ENCODE measurements at places on chromosomes 7 and 10.

DNA sequence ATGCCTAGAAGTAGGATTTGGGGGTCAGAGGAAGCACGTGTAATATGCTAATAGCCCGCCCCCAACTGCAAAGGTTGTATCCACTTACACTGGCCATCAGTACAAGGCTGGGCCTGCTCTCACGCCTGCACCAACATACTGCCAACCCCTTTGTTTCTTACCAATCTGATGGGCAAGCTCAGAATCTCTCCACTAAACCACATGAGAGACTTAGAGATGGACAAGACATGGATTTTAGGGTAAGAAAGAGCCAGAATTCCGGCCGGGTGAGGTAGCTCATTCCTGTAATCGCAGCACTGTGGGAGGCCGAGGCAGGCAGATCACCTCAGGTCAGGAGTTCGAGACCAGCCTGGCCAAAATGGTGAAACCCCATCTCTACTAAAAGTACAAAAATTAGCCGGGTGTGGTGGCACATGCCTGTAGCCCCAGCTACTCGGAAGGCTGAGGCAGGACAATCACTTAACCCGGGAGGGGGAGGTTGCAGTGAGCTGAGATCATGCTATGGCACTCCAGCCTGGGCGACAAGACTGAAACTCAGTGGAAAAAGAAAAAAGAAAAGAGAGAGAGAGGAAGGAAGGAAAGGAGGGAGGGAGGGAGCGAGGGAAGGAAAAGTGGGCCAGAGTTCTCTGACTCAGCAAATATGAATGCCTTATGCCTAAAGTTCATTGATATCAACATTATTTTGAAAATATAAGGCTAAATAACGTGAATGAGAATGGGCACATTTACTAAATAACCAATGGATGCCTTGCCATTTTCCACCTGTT is 162.2 kb downstream of the SLIT1 start:
- DNase-seq = no peak

DNA sequence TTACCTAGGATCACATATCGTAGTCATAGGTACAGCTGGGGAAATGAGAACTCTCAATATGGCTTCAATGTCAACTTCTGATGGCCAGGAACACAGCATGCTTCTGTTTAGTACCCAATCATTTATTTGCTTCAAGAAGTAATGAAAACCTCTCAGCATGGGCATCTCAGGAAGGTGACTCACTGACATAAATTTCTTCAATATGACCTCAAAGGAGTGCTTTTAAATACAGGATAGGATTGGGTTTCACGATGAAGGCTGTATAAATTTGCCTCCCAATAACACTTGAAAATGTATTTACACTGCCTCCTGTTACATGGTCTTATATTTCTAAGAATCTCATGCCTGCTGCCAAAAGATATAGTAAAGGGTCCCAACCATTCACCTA is 15.1 kb downstream of the ITGA8 start:
- DNase-seq = no peak

- DNase-seq = no peak
These were observed 9.0 kb upstream of the EBF3 start for GRCh38 chr10:129972966-129973673.

GRCh38 chr7:109376576-109376975 is 806.9 kb downstream of the DNAJB9 start:
- DNase-seq = no peak

DNA sequence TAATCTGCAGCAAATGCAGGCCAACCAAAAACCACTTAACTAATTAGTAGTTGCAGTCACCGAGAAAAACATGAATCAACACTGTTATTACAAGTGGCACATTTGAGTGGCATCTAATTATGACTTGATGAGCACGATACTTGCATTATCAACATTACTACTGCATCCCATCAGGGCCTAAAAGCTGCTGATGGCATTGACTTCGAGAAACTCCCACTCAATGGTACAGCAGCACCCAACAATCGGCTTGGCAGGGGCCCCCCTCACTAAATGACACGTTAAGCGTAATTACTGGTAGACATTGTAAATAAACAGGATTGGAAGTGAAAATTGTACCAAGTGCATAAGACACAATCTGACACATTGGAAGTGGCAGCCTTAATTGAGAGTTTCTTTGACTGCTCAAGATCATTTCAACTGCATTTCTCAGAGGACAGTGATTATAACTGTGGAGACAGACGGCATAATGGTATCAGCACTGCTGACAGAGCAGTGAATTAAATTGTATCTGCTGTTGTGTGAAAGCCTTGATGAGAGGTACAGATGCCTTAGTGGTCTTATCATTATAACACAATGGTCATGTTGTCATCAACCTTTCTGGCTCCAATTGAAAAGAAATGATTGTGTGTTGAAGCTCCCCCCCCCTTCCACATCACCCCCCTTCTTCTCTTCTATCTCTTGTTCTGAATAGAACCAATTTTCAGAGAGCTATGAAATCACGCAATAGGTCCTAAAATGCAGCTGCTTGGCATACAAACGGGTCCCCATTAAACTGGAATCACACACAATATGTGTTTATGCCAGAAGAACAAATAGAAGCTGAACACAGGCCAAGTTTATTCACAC is 43.4 kb downstream of the SHTN1 start:
- DNase-seq = no peak

- no peak for DNase-seq
These were observed 14.3 kb downstream of the MUC12 start for GRCh38 chr7:100983451-100984187.

DNA sequence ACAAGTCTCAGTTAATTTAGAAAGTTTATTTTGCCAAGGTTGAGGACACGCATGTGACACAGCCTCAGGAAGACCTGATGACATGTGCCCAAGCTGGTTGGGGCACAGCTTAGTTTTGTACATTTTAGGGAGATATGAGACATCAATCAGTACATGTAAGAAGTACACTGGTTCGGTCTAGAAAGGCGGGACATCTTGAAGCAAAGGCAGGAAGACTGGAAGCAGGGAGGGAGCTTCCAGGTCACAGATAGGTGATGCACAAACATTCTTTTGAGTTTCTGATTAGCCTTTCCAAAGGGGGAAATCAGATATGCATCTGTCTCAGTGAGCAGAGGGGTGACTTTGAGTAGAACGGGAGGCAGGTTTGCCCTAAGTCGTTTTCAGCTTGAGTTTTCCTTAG is 29.4 kb upstream of the LANCL2 start:
- DNase-seq = no peak

GRCh38 chr7:80260606-80261005 is 126.0 kb downstream of the GNAI1 start:
- no peak for DNase-seq

DNA sequence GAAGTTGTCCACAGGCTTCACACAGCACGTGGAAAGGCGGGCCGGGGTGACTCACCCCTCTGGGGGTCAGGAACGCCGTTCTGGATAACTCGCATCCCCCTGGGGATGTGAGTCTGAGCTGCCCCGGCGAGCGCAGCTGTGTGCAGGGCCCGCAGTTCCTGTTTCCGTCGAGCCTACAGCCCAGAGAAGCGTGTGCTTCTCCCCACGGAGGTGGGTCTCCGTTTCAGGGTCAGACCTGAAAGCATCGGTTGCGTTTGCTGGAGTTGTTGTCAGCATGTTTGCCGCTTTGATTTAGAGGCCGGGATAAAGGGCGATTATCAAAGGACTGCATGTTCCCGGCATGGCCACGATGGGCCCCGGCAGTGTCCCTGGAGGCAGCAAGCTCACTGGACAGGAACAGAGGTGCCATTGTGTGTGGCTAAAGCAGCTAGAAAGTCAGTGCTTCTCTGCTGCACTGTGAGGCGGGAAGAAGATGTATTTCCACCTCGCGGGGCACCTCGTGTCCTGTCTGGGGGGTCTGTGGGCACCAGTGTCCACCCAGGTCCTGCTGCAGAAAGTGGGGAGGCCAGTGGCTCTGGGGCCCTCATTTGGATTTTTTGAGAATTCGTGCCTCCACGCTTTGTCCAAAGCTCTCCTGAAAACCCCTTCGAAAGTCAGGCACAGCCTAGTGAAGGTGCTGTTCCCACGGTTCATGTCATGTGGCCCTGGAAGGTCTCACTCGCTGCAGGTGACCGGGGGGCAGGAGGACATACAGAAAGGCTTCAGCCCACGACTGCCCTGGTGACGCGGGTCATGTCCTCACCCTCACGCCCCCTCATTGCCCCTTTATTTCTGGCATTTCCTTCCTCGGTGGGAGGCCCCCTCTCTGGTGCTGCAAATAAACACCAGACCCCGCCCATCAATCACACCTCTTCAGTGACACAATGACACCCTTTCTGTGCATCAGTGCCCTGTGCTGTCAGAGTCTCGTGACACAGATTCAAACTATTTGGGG is 27.4 kb upstream of the GDI2 start:
- DNase-seq = peak; percentile 64

DNA sequence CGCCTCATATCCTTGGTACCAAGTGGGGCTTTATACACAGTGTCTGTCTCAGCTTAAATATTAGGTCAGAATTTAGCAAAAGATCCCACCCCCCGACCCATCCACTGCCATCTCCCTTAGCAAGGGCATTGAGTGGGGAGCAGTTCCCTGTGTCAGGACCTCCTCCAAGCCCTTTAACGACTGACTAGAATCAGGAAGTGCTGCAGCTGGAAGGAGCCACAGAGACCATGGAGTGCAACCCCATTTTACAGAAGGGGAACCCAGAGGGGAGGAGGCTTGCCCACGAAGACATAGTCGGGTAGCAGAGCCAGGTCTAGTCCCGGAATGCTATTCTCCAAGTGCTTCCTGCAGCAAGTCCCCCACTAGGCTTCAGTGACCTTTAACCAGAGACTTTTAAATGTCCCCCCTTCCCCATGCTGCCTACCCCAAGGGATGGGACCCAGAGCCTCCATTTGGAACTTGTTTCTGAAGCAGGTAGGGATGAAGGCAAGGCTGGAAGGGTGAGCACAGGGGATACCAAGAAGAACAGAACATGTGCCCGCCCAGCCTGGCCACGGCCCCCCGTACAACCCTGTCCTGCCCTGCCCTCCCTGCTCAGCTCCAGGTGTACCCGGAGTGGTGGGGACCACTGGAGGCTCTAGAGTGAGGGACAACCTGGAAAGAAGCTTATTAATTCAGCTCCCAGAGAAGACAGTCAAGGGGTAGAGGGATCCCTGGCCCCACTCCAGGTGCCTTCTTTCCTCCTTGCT is 41.3 kb downstream of the C10orf105 start:
- no peak for DNase-seq

Measured in memory B cell (primary cell).